ENCODE measurements at places on chromosomes 2 and 18.

DNA sequence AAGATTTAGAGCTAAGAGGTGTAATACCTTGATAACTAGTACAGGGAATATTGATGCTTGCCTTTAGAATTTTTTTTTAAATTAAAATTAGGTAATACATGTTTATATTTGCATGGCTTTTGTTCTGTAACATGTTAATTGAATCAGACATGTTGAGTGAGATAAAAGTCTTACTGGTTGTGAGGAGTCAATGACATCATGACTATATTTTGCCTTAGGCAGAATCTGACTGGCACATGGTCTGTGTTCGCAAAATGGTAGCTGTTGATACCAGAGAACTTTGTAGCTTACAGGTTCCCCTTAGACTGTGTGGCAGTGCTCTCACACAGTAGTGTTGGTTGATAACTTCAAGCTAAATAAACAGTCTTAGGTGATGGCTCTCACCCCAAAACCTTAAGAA is 199.7 kb downstream of the PTPRM start:
- no peak overlapping the region for H3K4me3 ChIP-seq
- no peaks in the 10 kb centered on the region for H3K36me3 ChIP-seq
- H3K27ac ChIP-seq = no peak overlapping the region
- no peaks in the 10 kb centered on the region for H3K27me3 ChIP-seq

DNA sequence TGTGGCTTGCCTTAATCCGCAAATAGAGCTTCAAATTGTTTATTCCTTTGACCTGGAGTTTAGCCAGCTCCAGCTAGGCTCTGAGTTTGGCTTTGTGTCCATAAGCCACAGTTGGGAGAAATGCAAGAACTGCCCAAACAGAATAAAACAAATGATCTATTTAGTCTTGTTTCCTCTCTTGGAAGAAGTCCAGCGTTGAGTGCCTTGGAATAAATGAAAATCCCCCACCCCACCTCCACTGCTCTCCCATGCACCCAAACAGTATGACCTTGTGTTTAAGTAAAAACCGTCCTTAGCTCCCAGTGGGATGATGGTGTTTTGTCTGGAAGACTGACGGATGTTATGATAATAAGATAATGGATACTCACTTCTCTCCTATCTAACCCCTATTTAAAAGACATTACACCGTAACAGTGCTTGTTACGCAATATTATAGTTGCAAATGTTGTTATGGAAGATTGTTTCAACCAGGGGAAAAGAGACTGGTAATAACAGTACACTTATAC is 3.2 kb upstream of the SERPINE2 start:
- H3K4me1 ChIP-seq = peaks cover 10% of the 10 kb centered on the region
- H3K27me3 ChIP-seq = peaks cover 38% of the 10 kb centered on the region
- H3K36me3 ChIP-seq = no peaks in the 10 kb centered on the region
- no peak overlapping the region for H3K4me3 ChIP-seq
- H3K27ac ChIP-seq = no peak overlapping the region

DNA sequence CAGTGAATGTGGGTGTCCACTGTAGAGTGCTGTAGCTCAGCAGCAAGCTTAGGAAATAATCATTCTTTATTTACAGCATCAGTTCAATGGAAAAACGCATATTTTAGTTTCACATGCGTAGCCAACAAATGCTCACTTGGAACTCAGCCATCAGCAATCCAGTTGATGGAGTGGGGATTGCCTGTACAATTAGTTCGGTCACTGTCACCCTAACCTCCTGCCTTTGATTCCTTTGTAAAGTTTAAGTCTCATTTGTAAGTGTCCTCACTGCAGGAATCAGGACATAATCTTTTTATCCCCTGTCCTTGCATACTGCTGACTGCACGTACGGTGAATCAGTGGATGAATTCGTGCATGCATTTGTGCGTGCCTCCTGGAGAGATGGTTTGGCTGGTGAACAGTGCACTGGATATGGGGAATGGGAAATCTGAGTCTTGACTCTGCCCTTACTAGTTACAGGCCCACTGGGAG is 55.9 kb downstream of the RAB31 start:
- no peak overlapping the region for H3K4me3 ChIP-seq
- H3K4me1 ChIP-seq = no peaks in the 10 kb centered on the region
- H3K27me3 ChIP-seq = no peaks in the 10 kb centered on the region
- H3K36me3 ChIP-seq = no peaks in the 10 kb centered on the region
- no peak for DNase-seq

GRCh38 chr2:181070836-181071200 is 90.4 kb downstream of the UBE2E3 start:
- H3K27me3 ChIP-seq = no peaks in the 10 kb centered on the region
- H3K27ac ChIP-seq = no peak overlapping the region
- DNase-seq = no peak
- H3K36me3 ChIP-seq = no peaks in the 10 kb centered on the region
- peaks cover 6% of the 10 kb centered on the region for H3K4me1 ChIP-seq

DNA sequence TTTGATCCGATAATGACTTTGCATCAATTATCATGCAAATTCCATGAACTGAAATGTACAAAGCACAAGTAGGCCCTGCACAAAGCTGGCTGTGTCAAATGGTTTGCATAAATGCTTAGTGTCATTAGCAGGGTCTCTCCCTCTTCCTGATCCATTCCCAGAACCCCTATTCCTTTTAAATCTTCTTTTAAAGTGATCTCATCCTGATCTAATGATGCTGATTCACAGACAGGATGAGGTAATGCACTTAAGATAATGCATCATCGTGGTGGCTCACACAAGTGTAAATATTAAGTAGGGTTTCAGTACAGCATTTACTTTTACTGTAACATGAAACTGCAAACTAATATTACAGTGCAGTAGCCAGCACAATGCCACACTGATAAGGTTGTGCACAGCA is 304.8 kb upstream of the SOX11 start:
- no peak for DNase-seq
- no peak overlapping the region for H3K27ac ChIP-seq
- H3K27me3 ChIP-seq = no peaks in the 10 kb centered on the region
- H3K36me3 ChIP-seq = no peaks in the 10 kb centered on the region
